ENCODE measurements at places on chromosomes 1 and 21.

GRCh38 chr1:181635110-181635509 is 151.8 kb downstream of the CACNA1E start:
- DNase-seq: no peak

- no peak for DNase-seq
Observed at GRCh38 chr1:98702976-98703375, 41.5 kb downstream of the SNX7 start.

GRCh38 chr21:45228171-45228641 is 59.5 kb downstream of the POFUT2 start:
- DNase-seq: no peak

DNA sequence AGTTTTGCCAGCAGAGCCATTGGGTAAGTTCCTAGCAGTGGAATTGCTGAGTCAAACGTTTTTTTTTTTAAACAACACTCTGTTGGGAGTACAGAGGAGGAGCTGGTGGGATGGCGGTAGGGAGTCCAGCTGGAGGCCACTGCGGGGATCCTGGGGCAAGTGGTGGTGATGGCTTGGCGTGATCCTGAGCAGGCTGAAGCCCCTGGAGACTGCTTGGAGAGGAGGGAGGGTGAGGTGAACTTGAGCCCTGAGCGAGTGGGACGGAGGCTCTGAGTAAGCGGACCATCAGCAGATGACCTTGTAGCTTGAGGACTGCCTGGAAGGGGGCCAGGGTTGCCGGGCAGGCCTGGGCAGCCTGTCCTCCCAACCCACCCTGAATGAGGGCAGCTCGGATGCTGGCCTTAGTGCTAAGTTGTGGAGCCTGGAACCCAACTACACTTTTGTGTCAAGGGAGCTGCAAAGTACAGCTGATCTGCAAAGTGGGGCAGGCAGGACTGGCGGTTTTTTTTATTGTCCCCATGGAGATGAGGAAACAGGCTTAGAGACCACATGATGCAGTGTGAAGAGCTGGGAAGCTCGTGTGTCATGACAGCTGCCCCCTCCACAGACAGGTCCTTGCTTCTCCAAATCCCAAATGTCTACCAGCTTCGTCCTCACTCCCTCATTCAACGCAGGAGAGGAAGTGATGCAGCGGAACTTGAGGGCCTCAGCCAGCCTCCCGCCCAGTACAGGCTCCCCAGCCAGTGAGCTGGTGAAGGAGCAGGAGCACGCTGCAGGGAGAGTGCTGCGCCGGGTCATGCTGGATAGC is 20.2 kb downstream of the MRPL37 start:
- no peak for DNase-seq

DNA sequence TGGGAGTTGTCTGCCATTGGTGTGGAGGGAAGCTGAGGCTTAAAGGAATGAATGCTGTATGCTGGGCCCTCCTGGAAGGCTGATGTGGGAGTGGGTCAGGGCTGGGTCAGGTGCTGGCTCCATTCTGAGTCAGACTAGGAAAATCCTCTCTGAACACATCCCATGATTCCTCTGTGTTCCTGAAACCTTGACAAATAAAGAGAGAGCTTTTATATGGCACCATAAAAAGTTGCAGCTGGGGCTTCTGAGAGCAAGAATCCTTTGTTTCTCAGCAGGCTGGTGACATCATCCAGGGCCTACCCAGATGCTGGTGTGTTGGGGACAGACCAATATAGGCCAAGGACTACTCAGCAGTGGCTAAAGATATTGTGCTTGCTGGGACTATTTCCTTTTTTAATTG is 27.8 kb upstream of the NFASC start:
- peak; percentile 61 for DNase-seq

- DNase-seq: no peak
Observed at GRCh38 chr1:12450756-12451559, 167.1 kb downstream of the DHRS3 start.

- DNase-seq: no peak
Observed at GRCh38 chr1:10149231-10149630, 61.1 kb upstream of the KIF1B start.

DNA sequence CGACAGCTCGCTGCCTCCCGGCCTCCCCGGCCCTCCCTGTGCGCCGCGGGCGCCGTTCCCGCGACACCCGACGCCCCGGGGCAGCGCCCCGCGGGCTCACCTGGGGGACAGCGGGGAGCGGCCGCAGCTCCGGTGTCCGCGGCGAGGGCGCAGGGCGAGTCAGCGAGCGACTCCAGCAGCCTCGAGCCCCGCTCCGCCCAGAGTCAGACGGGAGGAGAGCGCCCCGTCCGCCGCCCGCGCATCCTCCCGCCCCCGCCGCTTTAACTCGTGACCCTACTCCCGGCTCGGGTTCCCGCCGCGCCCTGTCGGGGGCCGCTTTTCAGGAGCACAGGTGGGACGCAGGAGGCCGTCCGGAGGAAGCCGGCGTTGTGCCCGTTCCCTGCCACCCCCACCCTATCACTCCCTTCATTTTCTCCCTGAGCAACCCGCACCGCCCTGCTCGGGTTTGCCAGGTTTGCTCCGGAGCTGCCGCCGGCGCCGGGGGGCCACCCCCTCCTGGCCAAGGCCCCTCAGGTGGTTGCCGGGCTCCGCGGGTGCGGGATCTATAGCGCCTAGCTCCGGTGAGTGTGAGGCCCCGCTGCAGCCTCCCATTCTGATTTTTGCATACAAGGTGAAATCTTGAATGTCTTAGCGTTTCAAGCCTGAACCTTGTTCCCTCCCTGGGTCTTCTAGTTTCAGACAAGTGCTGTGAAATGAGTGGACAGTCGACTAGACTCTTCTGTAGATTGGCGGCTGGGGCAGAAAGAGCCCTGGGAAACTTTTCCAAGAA is at the start of gene MCOLN3:
MCOLN3 (minus strand) TSS at position 205 of the 769 bp plus-strand sequence. CDS start 3,140 bp downstream, outside the sequence.
- DNase-seq: peak; percentile 66

DNA sequence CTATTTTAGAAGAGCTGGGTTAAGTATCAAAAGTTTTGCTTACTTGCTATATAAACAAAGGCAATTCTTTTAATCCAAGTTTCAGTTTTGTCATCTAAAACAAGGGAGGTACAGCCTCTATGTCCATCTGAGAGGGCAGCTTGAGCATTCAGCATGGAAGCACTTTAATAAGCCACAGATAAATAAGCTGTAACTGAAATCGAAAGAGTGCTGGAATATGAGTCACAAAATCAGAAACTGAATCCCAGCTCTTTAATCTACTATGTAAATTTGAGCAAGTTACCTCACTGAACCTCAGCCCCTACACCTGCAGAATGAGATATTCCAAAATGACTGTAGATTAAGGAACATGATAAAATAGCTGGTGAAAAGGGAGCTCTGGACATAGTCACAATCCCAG is 80.0 kb upstream of the HP1BP3 start:
- no peak for DNase-seq

DNA sequence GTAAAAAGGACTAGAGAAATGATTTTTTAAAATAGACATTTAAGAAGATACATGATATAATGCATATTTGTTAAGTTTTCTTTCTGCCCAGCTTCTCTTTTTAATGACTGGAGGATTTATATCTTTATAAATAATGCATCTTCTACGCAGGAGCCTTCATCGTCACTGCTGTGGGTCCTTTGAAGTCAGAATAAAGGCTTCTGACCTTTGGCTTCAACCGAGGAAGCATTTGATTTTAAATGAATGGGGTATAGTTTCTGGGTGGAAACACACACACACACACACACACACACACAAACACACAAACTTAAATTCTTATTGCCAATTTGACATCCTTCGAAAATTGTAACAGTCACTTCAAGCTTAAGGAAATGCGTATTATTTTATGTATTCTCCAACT is 690.9 kb downstream of the BRINP3 start:
- DNase-seq: no peak

- DNase-seq: no peak
Observed at GRCh38 chr1:17258116-17258757, 9.3 kb downstream of the PADI3 start.

DNA sequence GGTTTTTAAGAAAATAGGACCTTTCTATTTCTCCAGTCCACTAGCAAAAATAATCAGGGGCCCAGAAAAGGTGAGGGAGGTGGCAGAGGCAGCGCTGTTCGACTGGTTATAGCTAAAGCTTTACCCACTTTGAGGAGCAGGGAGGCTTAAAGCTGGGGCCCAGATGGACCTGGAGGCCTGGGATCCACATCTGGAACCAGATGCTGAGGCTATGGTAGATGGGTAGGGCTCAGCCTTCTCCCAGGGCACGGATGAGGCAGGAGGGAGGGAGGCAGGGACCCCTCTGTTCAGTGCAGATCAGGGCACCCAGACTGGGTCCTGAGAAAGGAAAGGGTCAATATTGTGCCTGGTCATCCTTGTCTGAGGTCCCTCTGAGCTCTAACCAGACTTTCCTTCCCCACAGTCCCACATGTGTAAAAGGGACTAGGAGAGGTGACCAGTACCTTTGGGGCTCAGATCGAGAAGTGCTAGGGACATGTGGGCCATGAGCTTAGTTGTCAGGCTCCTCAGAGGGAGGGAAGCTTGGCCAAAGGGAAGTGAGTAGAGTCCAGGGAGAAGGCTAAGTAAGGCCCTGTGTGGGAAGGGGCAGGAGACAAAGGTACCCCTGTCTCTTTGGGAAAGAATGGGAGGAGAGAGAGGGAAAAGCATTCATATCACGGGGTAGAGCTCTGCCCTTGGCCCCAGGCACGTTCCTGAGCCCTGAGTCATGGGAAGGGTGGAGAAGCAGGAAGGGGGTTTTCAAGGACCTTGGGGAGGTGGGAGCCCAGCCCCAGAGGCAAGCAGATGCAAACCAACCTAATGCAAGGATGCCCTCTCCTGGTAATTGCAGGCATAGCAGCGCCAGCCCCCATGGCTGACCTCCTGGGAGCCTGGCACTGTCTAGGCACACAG is 15.4 kb downstream of the LMNA start:
- peak; percentile 33 for DNase-seq

GRCh38 chr1:160747717-160748116 is 8.7 kb downstream of the SLAMF7 start:
- no peak for DNase-seq

- peak; percentile 76 for DNase-seq
Observed at GRCh38 chr1:150162862-150163706, 13.4 kb downstream of the PLEKHO1 start.

- no peak for DNase-seq
Observed at GRCh38 chr1:55970526-55971110, 608.7 kb downstream of the PLPP3 start.

GRCh38 chr1:13735168-13735930 is 35.4 kb downstream of the PRDM2 start:
- DNase-seq: no peak
